ENCODE measurements at places on chromosomes 6 and 20. TPM values are rescaled to one million over a fixed set of nuclear protein-coding genes. Genes with fewer than 3 reads are reported as not detected.
A peak's percentile ranks its signal among the peaks of the same experiment; 100 is the strongest.

ABCF1 gene
- 51.9 TPM for total RNA-seq

DNA sequence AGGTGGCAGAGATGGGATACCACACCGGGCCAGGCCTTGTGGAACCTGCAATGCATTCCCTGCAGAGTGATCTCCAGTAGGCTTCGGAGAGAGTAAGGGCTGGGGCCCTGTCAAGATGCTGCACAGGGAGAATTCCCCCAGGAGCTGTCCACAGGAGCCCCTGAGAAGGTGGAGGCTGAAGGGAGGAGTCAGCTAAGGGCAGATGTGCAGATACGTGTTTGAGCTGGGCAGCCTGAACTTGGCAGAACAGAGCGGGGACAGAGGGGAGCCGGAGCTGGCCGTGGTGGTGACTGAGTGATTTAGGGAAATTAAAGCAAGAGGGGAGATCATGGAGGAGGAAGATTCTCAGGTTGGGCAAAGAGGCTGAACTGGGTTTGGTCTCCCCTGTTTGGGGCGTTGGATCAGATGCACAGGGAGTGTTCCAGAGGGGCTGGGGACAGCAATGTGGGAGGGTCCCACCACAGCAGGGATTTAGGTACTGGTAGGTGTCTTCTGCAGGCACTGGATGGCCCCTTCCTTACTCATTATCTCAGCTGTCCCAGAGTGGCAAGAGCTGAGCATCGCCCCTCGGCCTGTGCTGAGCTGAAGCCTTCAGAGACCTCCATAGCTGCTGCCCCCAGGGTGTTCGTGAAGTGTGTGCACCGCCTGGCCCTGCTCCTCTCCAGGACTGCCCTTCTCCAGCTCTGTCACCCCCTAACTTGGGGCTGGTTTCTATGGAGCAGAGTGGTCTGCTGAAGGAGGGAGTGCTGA, 3.8 kb upstream of the NCR2 start:
- H3K4me3 ChIP-seq: no peak overlapping the region
- H3K27me3 ChIP-seq: peaks cover 51% of the 10 kb centered on the region
- no peaks in the 10 kb centered on the region for H3K4me1 ChIP-seq
- no peak for DNase-seq
- no peak overlapping the region for H3K27ac ChIP-seq

NKX2-4 gene
- not detected for total RNA-seq

- H3K27me3 ChIP-seq: peaks cover 2% of the 10 kb centered on the region
- no peak overlapping the region for H3K27ac ChIP-seq
Observed at GRCh38 chr6:126657561-126658175, 317.8 kb downstream of the CENPW start.

- H3K4me3 ChIP-seq: peak overlapping the region; percentile 13
- no peaks in the 10 kb centered on the region for H3K27me3 ChIP-seq
- peaks cover 4% of the 10 kb centered on the region for H3K36me3 ChIP-seq
- no peak for DNase-seq
- peaks cover 44% of the 10 kb centered on the region for H3K4me1 ChIP-seq
- H3K27ac ChIP-seq: peak overlapping the region; percentile 94
Observed at GRCh38 chr6:168956884-168957730, 296.5 kb downstream of the THBS2 start.

SIRPA gene
- total RNA-seq: 25.6 TPM

DNA sequence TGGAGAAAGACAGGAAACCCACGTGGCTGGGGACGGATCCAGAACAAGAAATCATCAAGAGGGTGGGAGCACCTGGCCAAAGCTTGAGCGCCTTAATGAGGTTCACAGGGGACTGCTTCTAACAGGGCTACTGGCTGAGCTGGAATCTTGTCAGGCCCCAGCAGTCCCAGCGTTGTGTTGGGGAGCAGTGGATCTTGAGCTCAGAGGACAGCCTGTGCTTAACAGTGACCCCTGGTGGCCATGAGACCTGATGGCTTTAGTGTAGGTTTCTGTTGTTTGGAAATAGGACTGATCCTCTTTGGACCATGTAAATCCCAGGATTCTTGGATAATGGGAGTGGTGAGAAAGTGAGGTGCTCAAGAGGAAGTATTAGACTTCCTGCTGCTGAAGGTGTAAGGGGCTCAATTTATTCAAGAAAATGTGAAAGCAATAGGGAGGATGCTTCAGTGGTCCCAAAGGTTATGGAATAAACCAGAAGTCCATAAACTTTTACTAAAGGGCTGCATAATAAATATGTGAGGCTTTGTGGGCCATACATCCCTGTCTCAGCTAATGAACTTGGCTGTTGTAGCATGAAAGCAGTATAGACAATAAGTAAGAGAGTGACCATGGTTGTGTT, 216.2 kb downstream of the NFATC2 start:
- DNase-seq: no peak
- H3K4me1 ChIP-seq: peaks cover 28% of the 10 kb centered on the region
- H3K27me3 ChIP-seq: no peaks in the 10 kb centered on the region
- no peak overlapping the region for H3K4me3 ChIP-seq

GRCh38 chr20:9966966-9967365, 67.8 kb upstream of the ANKEF1 start:
- H3K27me3 ChIP-seq: peaks cover 13% of the 10 kb centered on the region
- no peaks in the 10 kb centered on the region for H3K4me1 ChIP-seq
- DNase-seq: no peak
- no peak overlapping the region for H3K27ac ChIP-seq

- H3K27me3 ChIP-seq: peaks cover 2% of the 10 kb centered on the region
- H3K36me3 ChIP-seq: peaks cover 3% of the 10 kb centered on the region
- H3K27ac ChIP-seq: peak overlapping the region; percentile 96
- H3K4me3 ChIP-seq: peak overlapping the region; percentile 98
Observed at GRCh38 chr6:50826037-50826761, 7.5 kb downstream of the TFAP2B start.

DNA sequence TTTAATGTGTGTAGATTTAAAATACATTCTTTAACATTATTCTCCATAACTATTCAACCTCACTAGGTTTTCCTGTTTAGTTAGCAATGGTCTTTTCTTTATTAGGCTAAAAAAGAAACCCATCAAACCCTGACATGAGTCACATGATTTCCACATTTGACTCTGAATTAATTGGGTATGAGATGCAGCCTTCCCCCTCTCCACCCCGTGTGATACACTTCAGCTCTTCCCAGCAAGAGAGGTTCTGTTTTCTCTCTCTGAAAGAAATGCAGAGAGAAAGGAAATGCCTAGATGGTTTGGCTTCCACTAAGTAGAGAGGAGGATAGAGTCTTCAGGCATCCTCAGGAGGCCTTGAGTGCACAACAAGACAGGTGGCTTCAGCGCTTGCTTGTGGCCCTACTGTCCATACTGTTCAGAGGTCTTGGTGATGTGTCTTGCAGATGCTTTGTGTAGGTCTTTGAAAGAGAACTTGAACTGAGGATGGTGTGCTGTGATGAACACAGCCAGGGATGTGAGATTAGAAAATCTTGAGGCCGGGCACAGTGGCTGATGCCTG, 17.3 kb downstream of the FARS2 start:
- no peaks in the 10 kb centered on the region for H3K36me3 ChIP-seq
- H3K27me3 ChIP-seq: no peaks in the 10 kb centered on the region

RWDD1 gene
- 38.4 TPM for total RNA-seq

TRDN gene
- total RNA-seq: not detected

GRCh38 chr6:83511901-83512681, at the start of gene PRSS35:
PRSS35 (plus strand) TSS chr6:83512534; CDS start chr6:83523442, 10,908 bp downstream.
- no peaks in the 10 kb centered on the region for H3K27me3 ChIP-seq
- peak within 1 kb of the TSS; percentile 87 for H3K4me3 ChIP-seq
- H3K36me3 ChIP-seq: peaks cover 2% of the 10 kb centered on the region
- H3K4me1 ChIP-seq: peaks cover 52% of the 10 kb centered on the region
- H3K27ac ChIP-seq: peak within 1 kb of the TSS; percentile 86
- peak; percentile 92 for DNase-seq

GRCh38 chr20:60269573-60270162, 311.4 kb downstream of the CDH26 start:
- H3K36me3 ChIP-seq: no peaks in the 10 kb centered on the region
- H3K4me1 ChIP-seq: no peaks in the 10 kb centered on the region
- DNase-seq: no peak
